Panc1 (cell line): ENCODE measurements at places on chromosomes 7 and 10.

DNA sequence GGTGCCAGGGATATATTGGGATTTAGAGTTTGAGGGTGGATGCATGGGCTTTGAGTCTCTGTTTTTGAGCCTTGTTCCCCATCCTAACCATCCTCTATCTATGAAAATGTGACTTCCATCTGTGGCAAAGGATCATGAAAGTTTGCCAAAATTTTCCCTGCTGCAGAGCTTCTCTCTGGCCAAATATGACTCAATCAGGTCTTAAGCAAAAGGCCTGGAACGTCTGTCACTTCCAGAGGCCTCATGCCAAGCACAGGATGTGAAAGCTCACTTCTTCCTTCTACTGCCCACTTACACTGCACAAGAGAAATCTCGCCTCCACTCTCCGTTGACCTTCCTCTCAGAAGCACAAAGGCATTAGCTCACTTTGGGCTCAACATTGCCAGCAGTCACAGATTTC lies 696.9 kb upstream of the NRP1 start:
- DNase-seq, result no peak

DNA sequence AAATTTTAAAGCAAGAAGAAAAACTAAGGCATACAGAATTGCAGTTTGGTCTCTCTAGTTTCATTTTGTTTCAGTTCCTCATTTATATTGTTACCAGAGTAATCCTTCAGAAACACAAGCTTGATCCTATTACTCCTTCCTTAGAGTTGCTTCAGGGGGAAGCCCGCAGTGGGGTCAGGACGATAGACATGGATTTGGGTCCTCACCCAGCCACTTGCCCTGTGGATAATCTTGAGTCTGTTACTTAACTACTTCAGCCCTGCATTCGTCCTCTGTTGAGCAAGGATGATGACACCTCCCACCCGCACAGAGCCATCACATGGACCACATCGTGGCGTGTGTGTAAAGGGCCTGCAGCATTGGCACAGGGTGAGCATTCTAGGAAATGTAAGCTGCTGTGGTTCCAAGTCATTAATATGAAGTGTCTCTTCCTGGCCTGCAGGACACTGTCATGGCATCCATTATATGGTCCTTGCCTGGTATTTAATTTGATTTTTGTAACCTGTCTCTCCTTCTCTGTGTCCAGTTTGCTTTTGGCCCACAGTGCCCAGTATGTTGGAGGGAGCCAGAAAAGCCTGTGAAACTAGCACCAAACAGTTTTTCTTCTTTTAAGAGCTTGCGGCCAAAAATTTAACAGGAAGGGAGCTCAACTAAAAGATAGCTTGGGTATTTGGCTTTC lies 111.2 kb downstream of the EEPD1 start:
- DNase-seq, result no peak

- DNase-seq, result no peak
These were observed 451.9 kb downstream of the KCNMA1 start for GRCh38 chr10:77185696-77186095.

GRCh38 chr7:149459540-149460452 lies 1.1 kb downstream of the ZNF777 start:
- no peak for DNase-seq

GRCh38 chr7:32119790-32120196 lies 49.6 kb upstream of the PDE1C start:
- no peak for DNase-seq

DNA sequence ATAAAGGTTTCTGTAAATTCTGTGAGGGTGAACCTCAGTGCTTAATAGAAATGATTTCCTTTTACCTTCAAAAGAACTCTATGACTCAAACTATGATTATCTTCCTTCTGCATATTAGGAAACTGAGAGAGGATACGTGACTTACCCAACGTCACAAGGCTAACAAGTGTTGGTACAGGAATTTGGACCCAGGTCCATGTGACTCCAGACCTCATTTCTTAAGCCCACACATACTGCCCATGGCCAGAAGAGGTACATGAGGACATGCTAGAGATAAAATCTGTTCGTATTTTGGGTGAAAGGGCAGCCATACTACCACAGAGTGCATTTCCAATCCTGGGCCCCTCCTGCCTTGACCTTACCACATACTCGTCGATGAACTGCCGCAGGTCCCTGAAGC lies 61.5 kb upstream of the TM9SF3 start:
- no peak for DNase-seq

DNA sequence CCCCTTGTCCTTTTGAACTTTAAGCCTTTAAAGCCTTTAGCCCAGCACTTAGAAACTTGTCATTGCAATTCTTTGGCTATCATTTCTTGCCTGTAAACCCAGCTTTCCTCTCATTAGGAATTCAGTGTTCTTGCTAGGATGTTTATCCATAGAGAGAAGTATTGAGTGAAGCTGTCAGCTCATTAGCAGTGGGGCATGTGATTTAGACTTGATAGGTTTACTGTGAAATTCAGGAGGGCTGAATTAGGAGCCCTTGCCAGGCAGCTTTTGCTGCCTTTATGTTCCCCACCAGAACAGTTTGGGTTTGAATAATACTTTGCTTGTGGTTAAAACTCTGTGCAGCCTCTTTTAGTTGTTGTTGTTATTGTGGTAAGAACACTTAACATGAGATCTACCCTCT lies 39.5 kb downstream of the LHFPL3 start:
- DNase-seq, result no peak

DNA sequence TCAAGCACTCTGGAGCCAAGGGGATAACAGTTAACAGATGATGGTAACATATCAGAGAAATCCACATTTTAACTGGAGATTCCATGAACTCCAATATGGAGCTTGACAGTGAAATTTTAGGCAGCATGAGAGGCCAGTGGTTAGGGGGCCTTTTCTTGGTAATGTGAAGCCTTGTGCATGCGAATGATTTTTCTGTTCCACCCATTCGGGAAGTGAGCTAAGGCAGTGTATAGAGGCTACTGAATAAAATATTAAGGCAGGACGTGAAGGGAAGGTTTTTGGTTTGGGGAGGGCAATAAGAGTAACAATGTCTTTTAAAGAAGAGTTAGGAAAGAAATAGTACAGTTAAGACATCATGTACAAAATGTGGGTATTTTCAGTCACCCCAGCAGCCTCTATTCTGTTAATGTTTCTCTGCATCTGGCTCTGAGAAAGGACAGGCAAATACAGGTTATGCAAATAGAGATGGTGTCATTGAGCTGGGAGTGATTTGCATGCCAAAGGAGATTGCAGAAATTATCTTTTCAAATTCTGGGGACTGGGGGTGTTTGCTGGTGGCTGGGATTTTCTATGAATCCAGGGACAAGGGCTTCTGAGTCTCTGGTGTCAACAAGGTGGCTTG lies 6.8 kb upstream of the TAS2R60 start:
- no peak for DNase-seq

GRCh38 chr7:65798111-65799075 lies 74.5 kb upstream of the VKORC1L1 start:
- no peak for DNase-seq

DNA sequence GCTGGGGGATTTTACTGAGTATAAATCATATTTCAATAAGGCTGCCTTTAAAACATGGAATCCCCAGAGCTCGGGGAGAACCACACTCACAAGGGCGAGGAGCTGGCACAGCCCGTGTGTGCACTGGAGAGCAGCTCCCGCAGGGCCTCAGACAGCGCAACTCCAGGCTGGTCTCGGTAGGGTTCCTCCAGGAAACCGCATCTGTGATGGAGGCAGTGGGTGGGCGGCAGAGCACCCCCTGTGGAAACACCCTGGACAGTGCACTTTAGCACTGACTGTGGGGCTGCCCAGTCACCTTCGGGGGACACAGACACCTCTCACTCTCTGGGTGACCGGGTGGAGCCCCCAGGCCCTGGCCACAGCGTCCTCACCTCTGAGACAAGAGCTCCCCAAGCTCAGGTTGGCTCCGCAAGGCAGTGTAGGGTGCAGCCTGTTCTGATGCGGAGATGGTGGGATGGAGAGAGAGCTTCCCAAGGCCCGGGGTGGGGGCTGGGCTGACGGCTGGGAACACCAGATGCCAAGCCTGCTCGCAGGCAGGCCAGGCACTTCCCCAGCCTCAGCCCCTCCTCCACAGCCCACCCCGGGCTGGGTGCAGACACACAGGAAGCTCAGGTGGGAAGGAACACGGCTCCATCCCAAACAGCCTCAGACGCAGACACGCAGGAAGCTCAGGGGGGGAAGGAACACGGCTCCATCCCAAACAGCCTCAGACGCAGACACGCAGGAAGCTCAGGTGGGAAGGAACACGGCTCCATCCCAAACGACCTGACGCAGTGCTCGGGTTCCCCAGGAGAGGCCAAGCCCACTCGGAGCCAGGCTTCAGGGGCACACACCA lies 224.4 kb downstream of the MAD1L1 start:
- DNase-seq, result no peak

- DNase-seq, result peak; percentile 42
These were observed 154.5 kb upstream of the LYZL2 start for GRCh38 chr10:30783939-30784501.
